ENCODE measurements at places on chromosomes 13 and 19. TPM values are rescaled to one million over a fixed set of nuclear protein-coding genes. Genes with fewer than 3 reads are reported as not detected.
A peak's percentile ranks its signal among the peaks of the same experiment; 100 is the strongest.

GRCh38 chr19:16258440-16258903 is 60.8 kb downstream of the AP1M1 start:
- no peak for DNase-seq

Gene BRSK1
- 12.9 TPM for polyA plus RNA-seq

Gene ZNF66
- polyA plus RNA-seq: 6.2 TPM

Gene R3HDM4
- polyA plus RNA-seq: 55.2 TPM

GRCh38 chr19:38233740-38234251 is 9.8 kb upstream of the DPF1 start:
- no peak for DNase-seq

DNA sequence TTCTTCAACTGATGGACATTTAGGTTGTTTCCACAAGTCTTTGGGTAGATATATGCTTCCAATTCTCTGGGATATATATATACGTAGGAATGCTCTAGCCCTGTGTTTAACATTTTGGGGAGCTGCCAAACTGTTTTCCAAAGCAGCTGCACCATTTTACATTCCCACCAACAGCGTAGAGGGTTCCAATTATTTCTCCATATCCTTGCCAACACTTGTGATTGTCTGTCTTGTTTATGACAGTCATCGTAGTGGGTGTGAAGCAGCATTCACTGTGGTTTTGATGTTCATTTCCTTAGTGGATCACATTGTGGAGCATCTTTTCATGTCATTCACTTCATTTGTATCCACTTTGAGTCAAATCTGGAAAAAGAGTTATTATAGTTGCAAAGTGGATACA is 4.7 kb upstream of the CBLC start:
- no peak for DNase-seq

Gene ZNF578
- polyA plus RNA-seq: 5.4 TPM

Gene ZNF480
- 23.2 TPM for polyA plus RNA-seq

Gene GNG8
- polyA plus RNA-seq: 3.1 TPM

Gene PRSS57
- not detected for polyA plus RNA-seq

GRCh38 chr13:42394361-42394708 is 122.4 kb downstream of the AKAP11 start:
- DNase-seq: no peak

DNA sequence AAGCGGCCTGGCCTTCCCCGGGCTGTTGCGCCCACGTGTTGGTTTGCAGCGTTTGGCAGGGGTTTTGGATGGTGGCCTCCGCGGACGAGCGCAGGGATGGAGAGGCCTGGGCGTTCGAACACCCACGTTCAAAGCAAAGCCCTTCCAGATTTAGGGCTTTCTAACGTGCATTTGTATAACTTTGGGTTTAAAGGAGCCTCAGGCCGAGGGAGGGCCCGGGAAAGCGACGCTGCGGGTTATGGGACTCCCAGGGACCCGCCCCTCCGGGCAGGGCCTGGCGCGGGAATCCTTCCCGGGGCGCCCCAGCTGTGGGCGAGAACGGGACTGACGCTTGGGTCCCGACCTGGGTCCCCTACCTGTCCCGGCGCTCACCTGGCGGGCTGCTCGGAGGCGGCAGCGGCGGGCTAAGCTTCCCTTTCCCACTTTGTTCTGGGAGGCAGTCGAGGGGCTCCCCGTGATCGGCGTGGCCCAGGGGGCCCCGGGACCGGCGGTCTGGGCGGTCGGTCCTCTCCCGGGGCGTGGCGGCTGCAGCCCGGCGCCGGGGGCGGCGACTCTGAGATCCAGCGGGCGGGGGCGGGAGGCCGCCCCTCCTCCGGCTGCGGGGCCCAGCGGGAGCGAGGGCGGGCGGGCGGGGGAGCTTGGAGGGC is at the start of gene FBXO17:
TSS of gene FBXO17 (minus strand) at position 529 of the 647 bp plus-strand sequence. CDS start 25,423 bp downstream, outside the sequence.
- peak; percentile 49 for DNase-seq

DNA sequence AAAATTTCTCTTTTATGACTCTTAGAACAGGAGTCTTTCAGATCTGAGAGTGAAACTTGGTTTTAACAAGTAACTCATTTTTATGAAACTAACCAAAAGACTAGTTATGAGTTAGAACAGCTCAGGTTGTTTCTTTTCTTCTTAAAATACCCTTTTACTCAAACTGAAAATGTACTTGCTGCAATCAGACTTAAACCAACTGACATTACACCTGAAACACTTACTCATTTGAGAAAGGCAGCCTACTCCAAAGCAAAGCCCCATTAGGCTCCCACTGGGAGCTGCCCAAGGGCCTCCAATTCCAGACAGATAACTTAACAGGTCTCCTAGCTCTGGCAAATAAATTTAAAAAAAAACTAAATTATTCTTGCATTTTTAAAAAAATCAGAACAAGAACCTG is 3.6 kb downstream of the FOXO1 start:
- DNase-seq: no peak

- no peak for DNase-seq
Observed at GRCh38 chr13:61179741-61180140, 235.9 kb downstream of the PCDH20 start.

Gene LILRB1
- polyA plus RNA-seq: 1.0 TPM

GRCh38 chr13:20582026-20582425 is 15.1 kb downstream of the IFT88 start:
- no peak for DNase-seq

DNA sequence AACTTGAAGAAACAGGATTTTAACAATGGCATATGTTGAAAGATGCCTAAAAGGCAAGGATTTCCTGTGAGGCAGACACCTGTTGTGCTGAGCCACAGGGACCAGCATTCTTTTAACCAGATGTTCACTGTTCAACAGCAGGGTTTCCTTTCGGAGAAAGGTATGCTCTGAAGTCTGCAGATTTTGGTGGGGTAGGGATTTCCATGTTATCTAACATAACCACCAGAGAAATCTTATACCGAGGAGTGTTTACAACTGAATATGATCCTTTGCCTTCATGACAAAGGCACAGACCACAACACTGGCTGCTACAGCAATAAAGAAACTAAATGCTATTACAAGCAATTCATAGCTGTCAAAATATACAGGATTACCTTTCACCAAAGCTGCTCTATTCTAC is 48.1 kb downstream of the MPHOSPH8 start:
- no peak for DNase-seq

GRCh38 chr19:33503030-33503429 is 18.6 kb downstream of the PEPD start:
- no peak for DNase-seq

- DNase-seq: no peak
Observed at GRCh38 chr13:30027569-30028455, 177.4 kb upstream of the UBL3 start.

DNA sequence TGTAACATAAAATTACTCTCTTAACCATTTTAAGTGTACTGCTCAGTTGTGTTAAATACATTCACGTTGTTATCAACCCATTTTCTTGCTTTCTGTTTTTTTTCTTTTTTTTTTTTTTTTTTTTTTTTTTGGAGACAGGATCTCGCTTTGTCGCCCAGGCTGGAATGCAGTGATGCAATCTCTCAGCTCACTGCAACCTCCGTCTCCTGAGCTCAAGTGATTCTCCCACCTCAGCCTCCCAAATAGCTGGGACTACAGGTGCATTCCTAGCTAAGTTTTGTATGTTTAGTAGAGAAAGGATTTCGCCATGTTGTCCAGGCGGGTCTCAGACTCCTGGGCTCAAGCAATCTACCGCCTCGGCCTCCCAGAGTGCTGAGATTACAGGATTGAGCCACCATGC is 42.5 kb upstream of the C13orf42 start:
- DNase-seq: no peak

GRCh38 chr13:23414682-23415081 is 18.8 kb downstream of the SACS start:
- no peak for DNase-seq

- no peak for DNase-seq
Observed at GRCh38 chr13:20002787-20003186, 44.3 kb downstream of the ZMYM2 start.

Gene ZNF766
- 23.8 TPM for polyA plus RNA-seq

DNA sequence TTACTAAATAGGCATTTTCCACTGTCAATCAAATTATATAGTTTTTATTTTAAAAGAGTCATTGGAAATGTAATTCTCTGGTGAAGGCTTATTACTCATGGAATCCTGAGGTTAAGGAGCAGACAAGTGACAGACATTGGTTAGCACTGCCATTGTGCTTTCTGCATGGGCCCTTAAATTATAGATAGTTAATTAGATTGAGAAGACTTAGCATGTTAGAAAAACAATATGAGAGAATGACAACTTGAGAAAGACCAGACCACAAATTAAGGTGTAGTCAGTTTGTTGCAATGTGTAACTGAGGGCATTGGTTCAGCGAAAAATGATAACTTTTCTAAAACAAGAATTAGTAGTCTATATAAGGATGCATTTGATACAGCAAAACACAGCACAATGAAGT is 195.5 kb downstream of the SLITRK6 start:
- DNase-seq: no peak

Gene POU2F2
- 0.69 TPM for polyA plus RNA-seq
